ENCODE measurements at places on chromosomes 13 and 19. TPM values are rescaled to one million over a fixed set of nuclear protein-coding genes. Genes with fewer than 3 reads are reported as not detected.

DNA sequence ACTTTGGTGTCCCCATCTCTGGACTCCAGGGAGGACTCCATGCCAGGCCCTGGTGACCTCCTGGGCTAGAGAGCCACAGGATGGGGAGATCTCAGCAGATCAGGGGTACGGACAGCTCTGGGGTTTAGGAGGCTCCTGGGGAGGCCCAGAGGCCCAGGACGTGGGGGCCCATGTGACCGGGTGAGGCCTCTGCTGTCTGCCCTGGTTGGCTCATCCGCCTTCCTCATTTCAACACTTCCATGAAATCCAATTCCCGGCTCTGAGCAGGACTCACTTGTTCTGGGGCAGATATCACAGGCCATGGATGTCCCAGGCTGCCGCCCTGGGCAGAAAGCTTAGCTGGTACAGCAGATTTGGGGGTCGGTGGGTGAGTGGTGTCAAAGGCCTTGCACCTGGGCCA is 1.1 kb upstream of the PRAM1 start:
- H3K36me3 ChIP-seq, result no peaks in the 10 kb centered on the region
- DNase-seq, result no peak
- H3K27ac ChIP-seq, result no peak overlapping the region

HSH2D gene
- total RNA-seq, result 0.41 TPM

ZNF583 gene
- 6.1 TPM for total RNA-seq

- no peak for DNase-seq
- peak overlapping the region; percentile 98 for H3K4me3 ChIP-seq
- no peaks in the 10 kb centered on the region for H3K27me3 ChIP-seq
These were observed 1.1 kb downstream of the STK24 start for GRCh38 chr13:98575904-98576199.

DNA sequence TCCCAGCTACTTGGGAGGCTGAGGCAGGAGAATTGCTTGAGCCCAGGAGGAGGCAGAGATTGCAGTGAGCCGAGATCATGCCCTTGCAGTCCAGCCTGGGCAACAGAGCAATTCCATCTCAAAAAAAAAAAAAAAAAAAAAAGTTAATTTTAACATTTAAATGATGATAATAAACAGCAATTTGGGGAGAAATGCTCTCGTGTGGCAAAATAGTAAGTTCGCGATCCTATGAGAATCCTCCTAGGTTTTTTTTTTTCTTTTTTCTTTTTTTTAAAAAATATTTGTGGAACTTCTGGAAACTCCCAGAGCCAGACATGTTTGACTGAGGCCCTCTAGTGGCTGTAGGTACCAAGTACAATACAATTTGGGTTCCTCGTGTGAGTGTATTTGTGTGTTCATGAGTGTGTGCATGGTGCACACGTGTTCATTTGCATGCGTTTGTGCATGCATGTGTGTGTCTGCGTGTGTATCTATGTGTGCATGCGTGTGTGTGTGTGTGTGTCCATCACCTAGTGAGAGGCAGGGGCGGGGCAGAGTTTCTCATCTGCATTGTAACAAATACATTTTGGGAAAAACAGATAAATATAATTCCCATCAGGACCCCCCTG is 31.2 kb downstream of the TMPRSS9 start:
- DNase-seq, result no peak
- H3K4me1 ChIP-seq, result no peaks in the 10 kb centered on the region
- H3K4me3 ChIP-seq, result no peak overlapping the region
- no peak overlapping the region for H3K27ac ChIP-seq
- H3K36me3 ChIP-seq, result no peaks in the 10 kb centered on the region
- H3K27me3 ChIP-seq, result no peaks in the 10 kb centered on the region

- H3K4me3 ChIP-seq, result no peak overlapping the region
- DNase-seq, result no peak
- H3K27ac ChIP-seq, result no peak overlapping the region
- no peaks in the 10 kb centered on the region for H3K4me1 ChIP-seq
- H3K27me3 ChIP-seq, result no peaks in the 10 kb centered on the region
These were observed 117.2 kb downstream of the MIPEP start for GRCh38 chr13:23771956-23772355.

Measured in esophagus squamous epithelium (tissue), 5 donors.